ENCODE measurements at places on chromosomes 4 and X.

- DNase-seq, result no peak
Observed at GRCh38 chr4:145216535-145216934, 36.1 kb upstream of the OTUD4 start.

DNA sequence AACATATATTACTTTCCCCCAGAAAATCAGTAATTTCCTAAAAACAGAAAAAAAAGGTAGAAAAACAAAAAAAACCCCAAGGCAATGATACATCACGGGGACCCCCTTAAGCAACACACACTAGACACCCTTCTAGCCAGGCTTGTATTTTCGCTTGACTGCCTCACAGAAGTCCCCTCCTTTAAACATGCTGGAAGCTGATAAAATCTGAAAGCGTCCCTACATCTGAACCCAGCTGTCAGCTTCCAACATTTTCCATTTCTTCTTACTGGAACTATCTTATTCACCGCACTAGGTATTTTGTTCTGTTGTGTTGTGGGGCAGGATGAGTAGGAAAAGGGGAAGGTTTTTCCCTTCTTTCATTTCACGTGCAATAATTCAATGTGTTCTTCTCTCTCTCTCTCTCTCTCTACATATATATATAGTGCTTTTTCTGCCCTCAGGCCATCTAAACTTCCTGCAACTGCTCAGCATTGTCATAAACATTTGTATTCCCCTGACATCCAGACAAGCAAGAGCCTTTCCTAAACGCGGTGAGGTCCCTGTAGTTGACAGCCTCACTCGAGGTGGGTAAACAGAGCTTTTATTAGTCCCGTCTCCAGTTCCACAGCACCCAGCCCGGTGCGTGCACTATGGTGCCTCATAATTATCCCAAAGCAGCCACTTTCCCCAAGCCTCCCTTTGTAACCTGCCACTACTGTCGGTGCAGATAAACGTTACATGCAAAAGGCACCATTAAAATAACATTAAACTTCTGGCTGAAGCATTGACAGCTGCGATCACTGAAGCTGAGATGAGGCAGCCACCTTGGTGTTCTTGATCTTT is 82.5 kb downstream of the GATB start:
- DNase-seq, result no peak

DNA sequence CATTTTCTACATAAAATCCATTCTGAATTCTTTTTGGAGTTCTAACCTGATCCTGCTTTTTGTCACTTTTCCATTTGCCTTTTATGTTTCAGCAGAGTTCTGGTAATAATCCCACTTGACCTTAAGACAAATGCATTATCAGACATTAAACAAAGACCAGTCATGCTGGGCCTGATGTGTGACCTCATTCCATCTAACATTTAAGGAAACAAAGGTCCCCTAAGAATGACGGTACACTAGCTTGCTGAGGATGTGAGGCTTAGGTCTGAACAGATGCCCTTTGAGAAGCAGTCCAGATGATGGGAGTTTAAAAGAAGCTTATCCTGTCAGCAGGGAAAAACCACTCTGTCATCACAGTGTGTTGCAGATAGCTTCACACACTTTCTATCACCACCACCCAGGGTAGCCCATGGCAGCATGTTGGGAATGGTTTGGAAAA is 38.1 kb upstream of the PDE5A start:
- DNase-seq, result no peak

DNA sequence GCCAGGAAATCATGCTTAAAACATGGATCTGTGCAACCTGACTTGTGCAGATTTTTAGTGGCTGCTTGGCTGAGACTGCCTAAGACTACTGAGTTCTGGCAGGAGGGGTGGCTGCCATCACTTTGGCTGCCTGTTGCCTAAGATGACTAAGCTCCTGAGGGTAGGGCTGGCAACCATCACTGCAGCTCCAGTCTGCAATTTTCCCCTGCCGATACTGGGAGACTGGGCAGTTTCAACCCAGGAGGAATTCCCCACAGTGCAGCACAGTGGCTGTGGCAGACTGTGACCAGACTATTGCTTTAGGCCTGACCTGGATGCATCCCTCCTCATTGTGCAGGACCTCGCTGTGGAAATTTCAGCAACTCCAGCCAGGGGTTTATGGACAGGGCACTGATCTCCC is 544.9 kb downstream of the ANKRD50 start:
- DNase-seq, result no peak

DNA sequence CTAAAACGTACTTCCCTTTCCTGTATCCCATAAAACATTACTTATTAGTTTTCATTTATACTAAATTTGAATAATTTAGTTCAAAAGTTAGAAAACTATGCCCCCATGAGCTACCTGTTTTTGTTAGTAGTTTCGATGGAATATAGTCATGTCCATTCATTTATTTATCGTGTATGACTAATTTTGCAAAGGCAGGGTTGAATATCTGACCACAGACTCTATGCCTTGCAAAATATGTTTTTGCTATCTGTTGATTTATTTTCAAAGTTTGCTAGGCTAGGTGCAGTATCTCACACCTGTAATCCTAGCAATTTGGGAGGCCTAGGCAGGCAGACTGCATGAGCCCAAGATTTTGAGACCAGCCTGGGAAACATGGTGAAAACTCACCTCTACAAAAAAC is 78.4 kb downstream of the PDS5A start:
- DNase-seq, result no peak

GRCh38 chr4:36332782-36333131 is 51.3 kb downstream of the DTHD1 start:
- DNase-seq, result no peak

DNA sequence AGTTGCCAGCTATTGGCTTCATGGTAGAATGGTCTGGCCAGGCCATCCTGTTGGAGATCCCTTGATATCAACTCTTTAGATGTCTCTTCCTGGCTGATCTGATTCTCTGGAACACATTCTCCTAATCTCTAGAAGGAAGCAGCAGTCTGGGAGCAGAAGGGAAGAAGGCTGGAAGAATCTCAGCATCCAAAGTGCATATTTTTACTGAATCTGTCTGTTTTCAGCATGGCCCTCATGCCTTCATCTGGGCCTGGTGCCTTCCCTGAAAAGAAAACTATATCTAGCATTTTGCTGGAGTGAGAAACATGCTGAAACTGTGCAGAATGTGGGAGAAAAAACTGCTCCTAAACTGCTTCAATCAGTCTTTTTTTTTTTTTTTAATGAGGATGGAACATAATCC is 148.7 kb downstream of the REPS2 start:
- no peak for DNase-seq
